ENCODE measurements at places on chromosomes 13 and 19. TPM values are rescaled to one million over a fixed set of nuclear protein-coding genes. Genes with fewer than 3 reads are reported as not detected.
A peak's percentile ranks its signal among the peaks of the same experiment; 100 is the strongest.

DNA sequence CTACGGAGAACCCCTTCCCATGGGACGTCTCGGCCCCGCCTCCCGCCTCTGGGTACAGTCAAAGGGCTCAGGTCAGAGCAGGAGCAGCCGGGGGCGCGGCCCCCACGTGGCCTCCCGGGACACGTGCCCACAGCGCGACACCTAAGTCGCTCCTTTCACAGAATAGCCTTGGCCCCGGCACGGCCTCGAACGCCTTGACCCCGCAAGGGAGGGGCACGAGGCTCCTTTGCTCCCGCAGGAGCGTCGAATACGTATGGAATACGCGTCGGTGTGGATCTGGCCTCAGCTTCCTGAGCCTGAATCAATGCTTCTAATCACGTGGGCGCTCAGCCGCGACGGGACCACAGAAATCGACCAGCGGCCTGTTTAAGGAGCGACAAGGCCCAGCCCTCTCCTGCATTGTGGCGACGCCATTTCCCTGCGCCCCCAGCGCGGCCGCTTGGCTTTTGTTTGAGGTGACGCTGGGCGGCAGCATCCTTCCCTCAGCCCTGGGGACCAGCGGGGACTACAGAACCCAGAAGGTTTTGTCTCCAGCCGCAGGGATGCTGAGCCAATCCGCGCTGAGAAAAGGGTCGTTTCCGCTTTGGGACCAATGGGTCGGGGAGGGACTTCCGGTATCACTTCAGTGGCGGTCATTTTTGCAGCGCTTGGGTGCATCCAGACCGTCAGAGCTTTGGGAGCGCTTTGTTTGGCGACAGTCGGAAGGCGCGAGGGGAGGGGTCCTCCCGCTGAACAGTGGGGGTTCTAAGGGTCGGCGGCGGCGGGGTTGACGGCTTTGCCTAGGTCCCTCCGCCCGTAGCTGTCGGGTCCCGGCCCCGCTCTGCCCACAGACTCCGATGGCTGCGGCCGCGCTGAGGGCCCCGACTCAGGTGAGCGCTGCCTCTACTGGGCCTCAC, at the start of gene ZIK1:
ZIK1 (plus strand) TSS at position 625 of the 896 bp plus-strand sequence; CDS start at position 837, 212 bp downstream.
- no peak for DNase-seq
- no peak within 1 kb of the TSS for H3K27ac ChIP-seq
- H3K27me3 ChIP-seq, result no peaks in the 10 kb centered on the region
- no peak within 1 kb of the TSS for H3K4me3 ChIP-seq

Gene ZNF135
- total RNA-seq, result not detected

GRCh38 chr13:85717921-85718320, 81.3 kb downstream of the SLITRK6 start:
- no peak for DNase-seq
- H3K4me3 ChIP-seq, result no peak overlapping the region
- H3K27me3 ChIP-seq, result no peaks in the 10 kb centered on the region
- no peaks in the 10 kb centered on the region for H3K36me3 ChIP-seq
- H3K27ac ChIP-seq, result no peak overlapping the region
- no peaks in the 10 kb centered on the region for H3K4me1 ChIP-seq

- no peak overlapping the region for H3K4me3 ChIP-seq
- no peaks in the 10 kb centered on the region for H3K4me1 ChIP-seq
- H3K27me3 ChIP-seq, result no peaks in the 10 kb centered on the region
- no peak overlapping the region for H3K27ac ChIP-seq
- DNase-seq, result no peak
Measured at GRCh38 chr13:105678072-105678471, 857.4 kb downstream of the EFNB2 start.

DNA sequence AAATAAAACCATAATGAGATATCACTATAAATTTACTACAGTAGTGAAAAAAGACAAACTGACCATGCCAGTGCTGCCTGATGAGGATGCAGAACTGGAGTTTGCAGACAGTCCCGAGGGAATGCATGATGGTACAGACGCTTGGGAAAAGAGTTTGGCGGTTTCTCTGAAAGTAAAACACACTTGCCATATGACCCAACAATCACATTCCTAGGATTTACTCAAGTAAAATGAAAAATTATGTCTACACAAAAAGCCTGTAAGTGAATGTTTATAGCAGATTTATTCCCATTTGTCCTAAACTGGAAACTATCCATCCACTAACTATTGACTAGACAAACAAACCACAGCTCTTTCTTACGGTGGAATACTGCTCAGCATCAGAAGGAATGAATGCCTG, 271.0 kb downstream of the DNAJC15 start:
- DNase-seq, result no peak
- peaks cover 18% of the 10 kb centered on the region for H3K4me1 ChIP-seq
- H3K27me3 ChIP-seq, result no peaks in the 10 kb centered on the region
- no peak overlapping the region for H3K4me3 ChIP-seq
- no peak overlapping the region for H3K27ac ChIP-seq

Gene TYROBP
- total RNA-seq, result not detected

Gene MEDAG
- total RNA-seq, result not detected

- DNase-seq, result peak; percentile 84
- H3K36me3 ChIP-seq, result no peaks in the 10 kb centered on the region
- peak overlapping the region; percentile 6 for H3K27ac ChIP-seq
- H3K4me3 ChIP-seq, result no peak overlapping the region
Measured at GRCh38 chr13:79581870-79582315, 100.9 kb downstream of the NDFIP2 start.

- H3K4me3 ChIP-seq, result peak within 1 kb of the TSS; percentile 77
- no peak for DNase-seq
- no peaks in the 10 kb centered on the region for H3K27me3 ChIP-seq
Measured at GRCh38 chr13:20702915-20703779, at the start of gene IL17D. IL17D (plus strand) TSS chr13:20703699; CDS start chr13:20704002, 303 bp downstream.
